Suppressor macrophage treated with lipopolysaccharide for 4 hours (primary cell): ENCODE measurements at places on chromosomes 4 and X.
A peak's percentile ranks its signal among the peaks of the same experiment; 100 is the strongest.

GRCh38 chrX:112734290-112734689 is 54.6 kb upstream of the LHFPL1 start:
- DNase-seq: peak; percentile 52

DNA sequence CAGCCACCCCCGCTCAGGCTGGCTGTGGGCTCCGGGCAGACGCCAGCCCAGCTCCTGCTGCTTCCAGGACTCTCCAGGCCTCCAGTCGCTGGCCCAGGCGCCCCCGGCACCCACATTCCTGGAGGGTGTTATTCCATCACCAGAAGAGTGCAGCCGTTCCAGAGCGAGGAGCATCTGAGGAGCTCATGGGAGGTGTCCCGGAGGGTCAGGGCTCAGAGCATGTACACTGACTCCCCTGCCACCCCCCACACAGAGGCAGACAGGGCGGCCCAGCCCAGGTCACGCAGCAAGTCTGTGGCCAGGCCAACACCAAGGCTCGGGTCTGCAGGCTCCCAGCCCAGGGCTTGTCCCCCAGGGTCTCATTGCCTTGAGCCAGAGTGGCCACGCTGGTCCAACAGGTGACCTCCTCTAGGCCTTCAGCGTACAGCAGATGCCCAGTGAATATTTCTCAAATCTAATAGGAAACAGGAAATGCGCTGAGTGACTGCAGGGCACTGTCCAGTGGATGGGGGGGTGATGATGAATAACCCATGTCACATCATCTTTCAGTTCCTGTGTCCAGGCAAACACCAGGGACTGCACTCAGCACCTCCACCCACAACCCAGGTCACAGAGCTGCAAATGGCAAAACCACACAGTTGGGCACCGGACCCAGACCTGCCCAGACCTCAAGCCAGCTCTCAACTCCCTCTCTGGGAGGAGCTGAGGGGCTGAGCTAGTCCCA is 37.2 kb downstream of the ABLIM2 start:
- DNase-seq: no peak

GRCh38 chr4:20487446-20487845 is 212.8 kb upstream of the PACRGL start:
- no peak for DNase-seq

GRCh38 chrX:9586992-9587392 is 122.1 kb downstream of the TBL1X start:
- DNase-seq: no peak

- DNase-seq: no peak
These were observed at the start of gene GPR119 for GRCh38 chrX:130385520-130385919. GPR119 (minus strand) TSS chrX:130385674; CDS start chrX:130385447, 227 bp downstream.

GRCh38 chr4:176579226-176579625 is 213.5 kb downstream of the VEGFC start:
- no peak for DNase-seq

- DNase-seq: no peak
These were observed 86.4 kb downstream of the AFAP1 start for GRCh38 chr4:7853271-7853670.

DNA sequence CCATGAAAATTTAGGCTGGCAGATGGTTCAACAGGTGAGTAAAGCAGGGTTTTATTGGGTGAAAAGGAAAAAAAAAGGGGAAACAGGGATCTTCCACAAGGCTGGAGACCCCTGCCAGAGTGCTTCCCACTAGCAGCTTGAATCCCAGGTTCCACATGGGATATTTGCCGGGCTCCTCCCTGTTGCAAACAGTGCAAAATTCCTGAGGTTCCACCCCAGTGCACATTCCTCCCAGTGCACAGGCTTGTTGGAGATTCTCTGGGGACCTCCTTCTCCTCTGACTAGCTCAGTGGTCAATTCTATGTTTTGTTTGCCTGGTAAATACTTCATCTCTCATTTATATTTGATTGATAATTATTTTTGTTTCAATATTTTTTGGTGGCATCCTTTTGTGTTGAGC is 66.4 kb upstream of the UGT2B15 start:
- no peak for DNase-seq
